ENCODE measurements at places on chromosomes 6 and 20.

DNA sequence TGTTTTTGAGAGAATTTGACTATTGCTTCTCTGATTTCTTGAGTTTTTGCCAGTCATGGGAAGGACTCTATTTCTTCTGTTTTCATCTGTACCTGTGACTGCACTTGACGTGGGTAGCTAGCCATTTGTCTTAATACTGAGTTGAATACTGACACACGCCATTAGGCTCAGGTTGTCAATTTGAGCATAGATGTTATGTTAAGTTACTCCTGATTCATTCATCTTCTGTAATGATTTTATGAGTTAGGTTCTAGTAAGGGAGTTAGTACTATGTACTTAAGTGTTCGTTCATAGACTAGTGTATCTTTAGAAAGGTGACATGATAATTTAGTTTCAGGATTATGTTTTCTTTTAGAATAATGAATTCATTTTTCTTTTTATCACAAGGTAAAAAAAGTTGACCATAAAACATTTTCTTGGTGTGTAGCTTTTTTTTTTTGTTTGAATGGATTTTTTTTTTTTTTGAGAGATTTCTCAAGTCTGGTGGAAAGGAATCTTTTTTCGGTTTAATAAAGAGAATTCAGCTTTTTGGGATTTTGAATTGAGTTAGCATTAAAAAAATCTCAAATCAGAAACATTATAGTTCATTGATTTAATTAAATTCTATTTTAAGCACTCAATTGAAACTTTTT, 1.7 kb downstream of the AFDN start:
- no peak for DNase-seq

- DNase-seq = no peak
Observed at GRCh38 chr6:130934848-130935585, 107.8 kb downstream of the SMLR1 start.

DNA sequence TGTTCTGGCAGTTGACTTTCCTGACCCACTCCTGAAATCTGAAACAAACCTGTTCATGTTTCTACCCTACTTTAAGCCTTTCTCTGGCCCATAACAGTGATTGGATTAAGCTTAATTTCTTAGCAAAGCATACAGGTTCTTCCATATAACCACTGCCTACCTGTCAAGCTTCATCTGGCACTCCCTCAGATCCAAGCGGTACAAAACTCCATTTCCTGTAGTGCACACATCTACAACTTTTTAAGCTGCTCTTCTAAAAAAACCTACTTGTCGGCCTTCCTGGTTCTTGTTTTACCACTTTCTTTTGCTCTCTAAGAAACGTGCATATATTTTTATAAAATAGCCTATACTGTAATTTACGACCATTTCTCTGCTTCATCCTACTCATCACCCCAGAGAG, 916 bp upstream of the PPP1R11 start:
- no peak for DNase-seq

DNA sequence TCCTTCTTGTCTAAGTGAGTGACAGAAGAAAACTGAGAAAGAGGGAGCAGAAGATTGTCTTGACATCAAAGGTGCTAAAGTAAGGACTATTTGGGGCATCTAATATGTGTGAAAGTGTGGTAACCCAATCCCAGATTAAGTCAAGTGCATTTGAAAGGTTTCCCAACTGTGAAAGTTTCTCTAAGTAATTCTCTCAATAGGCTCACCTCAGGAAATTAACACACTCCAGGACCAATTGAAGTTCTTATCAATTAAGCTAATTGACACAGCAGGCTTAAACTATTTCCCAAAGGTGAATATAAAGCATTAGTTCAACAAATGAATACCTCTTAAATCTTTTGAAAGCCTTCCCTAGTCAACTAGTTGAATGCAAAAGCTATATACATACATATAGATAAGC, 212.8 kb upstream of the FUT9 start:
- no peak for DNase-seq

DNA sequence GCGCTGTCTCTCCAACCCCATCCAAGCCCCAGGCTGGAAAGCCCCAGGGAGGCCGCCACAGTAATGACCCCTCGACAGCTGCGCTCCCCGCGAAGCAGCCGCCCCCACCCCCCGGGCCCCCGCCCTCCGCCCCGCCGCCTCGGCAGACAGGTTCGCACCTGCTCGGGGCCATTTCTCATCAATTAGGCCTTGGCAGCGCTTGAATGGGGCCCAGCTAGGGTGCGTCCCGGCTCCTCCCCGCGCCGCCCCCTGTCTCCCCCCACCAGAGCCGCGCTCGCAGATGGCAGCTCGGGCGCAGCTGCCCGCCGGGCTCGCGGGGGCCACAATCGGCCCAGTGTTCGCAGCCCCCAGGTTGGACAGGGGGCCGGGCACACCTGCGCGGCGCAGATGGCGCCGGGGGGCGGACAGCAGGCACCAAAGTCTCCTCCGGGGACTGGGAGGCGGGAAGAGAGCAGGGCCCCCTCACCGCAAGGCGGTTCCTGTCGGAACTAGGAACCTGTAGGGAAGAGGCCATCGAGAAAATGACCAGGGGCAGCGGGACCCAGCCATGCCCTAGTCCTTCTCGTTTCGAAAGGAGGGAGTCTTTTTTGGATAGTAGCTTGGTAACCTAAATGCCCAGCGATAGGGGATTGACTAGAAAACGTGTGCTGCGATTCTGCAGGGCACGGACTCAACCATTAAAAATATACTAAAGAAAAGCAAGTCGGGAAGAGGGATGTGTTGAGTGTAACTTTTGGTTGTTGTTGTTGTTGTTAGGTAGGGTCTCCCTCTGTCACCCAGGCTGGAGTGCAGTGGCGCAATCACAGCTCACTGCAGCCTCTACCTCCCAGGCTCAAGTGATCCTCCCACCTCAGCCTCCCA, 83.2 kb upstream of the EYA2 start:
- DNase-seq = no peak

DNA sequence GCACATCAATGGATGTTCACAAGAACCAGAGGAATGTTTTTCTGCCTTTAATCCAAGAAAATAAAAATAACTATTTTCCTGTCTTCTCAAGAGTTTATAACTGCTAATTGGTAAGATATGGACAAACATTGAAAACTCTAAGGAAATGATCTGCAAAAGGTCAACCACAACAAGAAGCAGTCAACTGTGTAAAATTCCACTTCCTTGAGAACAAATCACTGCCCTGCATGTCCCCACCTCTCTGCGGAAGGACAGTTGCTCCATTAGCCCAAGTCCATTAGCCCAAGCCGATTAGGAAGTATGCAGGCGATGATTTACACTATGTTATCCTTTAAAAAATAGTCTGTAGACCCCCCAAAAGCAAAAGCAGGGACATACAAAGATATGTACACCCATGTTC, 27.6 kb downstream of the SLC22A23 start:
- no peak for DNase-seq

DNA sequence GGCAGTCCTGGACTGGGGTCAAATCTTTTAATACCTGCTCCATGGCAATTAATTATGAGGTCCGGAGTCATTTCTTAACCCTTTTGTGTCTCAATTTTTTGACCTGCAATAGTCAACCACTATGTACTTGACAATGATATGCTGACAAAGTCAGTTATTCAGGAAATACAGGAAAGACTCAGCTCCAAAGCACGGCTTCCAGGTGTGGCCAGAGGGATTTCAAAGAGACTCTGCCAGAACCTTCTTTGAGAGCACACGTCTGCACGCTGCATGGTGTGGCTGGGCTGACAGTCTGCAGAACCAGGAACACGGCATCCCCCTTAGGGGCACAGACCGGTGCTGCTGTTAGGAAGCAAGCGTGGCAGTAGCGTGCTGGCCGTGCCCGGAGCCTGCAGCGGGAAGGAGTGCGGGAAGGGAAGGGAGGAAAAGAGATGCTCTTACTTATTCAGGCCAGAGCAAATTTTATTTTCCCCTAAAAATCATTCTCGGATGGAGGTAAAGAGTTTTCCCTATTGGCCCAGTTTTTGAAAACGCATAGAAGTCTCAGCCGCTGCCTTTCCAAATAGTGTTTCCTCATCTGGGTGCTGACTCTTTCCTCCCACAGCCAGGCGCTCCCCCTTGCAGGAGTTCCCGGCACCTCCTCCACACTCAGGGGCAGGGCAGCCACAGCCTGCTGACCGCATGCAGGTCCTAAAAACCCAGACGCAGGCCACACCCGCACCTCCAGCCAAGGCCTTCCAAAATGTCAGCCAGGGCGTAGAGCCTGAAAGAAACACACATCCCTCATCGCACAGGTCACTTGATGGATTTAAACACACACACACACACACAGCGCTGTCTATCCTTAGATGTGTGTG, 187.4 kb upstream of the SNX9 start:
- DNase-seq = no peak

DNA sequence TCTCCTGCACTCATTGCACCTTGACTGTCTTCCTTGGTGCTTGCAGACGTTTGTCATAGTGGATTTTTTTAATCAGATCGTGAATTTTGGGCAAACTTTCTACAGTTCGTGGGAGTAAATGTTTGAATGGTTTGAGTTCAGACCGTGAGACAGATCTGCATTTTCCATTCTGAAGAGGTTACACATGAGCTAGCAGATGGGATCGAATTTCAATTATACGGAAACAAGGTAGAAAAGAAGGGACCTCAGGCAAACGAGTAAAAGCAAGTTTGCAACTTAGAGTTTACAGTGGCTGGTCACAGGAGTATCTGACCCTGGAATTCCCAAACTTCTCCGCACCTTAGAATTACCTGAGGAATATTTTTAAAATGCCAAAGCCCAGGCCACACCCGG, 17.2 kb upstream of the NCR2 start:
- DNase-seq = no peak

GRCh38 chr6:74137911-74138310, 441.9 kb downstream of the CD109 start:
- DNase-seq = no peak

DNA sequence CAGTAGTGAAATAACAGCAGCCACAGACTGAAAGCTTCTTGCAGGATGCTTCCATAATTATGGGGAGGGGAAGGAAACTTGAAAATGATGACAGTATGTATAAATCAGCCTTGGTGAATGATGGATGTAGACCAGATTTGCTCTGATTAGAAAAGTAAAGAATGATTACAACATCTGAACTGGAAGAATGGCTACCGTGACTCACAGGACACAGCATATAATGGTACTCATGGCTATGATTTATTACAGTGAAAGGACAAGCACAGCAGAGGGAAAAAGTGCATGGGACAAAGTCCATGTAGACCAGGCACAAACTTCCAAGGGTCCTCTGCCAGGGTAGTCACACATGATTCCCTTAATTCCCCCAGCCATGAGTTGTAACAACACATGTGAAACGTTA, 70.7 kb upstream of the POPDC3 start:
- DNase-seq = no peak

DNA sequence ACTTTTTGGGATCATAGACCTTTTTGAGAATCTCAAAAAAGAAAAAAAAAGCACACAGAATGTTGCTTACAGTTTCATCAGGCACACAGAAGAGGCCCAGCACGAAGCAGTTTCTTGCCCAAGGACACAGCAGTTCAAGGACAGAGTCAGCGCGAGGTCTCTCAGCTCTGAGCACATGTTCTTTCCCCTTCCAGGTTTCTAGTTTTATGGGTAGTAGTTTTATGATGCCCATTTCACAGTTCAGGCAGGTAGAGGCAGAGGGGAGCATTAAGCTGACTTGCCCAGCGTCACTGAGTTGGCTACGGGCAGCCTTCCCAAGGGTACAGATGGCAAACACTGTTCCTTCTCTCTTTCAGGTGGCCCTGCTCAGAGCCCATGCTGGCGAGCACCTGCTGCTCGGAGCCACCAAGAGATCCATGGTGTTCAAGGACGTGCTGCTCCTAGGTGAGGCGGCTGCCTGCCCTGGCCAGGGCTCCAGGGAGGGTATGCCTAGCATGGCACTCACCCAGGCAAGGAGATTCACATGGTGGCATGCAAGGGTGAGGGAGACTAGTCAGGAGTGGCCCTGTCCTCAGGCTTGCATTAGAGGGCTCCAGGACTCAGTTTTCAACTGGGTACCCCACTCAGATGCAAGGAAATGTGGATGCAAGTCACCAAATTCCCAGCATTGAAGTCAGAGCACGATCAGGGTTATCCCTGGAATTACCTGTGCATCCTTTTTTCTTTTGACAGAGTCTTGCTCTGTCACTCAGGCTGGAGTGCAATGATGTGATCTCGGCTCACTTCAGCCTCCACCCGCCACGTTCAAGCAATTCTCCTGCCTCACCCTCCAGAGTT, 57.4 kb upstream of the TTPAL start:
- DNase-seq = no peak

- no peak for DNase-seq
Observed at GRCh38 chr6:75922226-75922625, 150.2 kb downstream of the IMPG1 start.

- DNase-seq = no peak
Observed at GRCh38 chr6:133802861-133803260, 86.1 kb upstream of the TCF21 start.

- no peak for DNase-seq
Observed at GRCh38 chr20:6426287-6426891, 303.6 kb upstream of the FERMT1 start.

GRCh38 chr6:8131265-8131897, 29.0 kb upstream of the EEF1E1 start:
- no peak for DNase-seq

GRCh38 chr20:63351811-63352591, 9.1 kb downstream of the CHRNA4 start:
- DNase-seq = no peak

GRCh38 chr6:146224449-146224848, 195.6 kb downstream of the GRM1 start:
- DNase-seq = no peak

DNA sequence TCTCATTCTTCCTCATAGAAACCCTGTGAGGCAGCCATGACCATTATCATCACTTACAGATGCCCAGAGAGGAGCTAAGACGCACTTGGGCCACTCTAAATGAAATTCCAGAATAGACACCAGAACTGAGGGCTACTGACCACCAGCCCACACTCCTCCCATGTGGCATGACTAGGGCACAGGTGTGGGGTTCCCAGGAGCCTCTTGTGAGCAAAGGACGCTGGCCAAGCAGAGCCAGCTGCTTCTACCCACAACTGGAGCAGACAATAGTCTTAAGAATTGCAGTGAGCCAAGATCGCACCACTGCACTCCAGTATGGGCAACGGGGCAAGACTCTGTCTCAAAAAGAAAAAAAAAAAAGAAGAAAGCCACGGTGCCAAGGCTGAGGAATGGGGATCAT, 10.0 kb downstream of the AHCY start:
- no peak for DNase-seq

DNA sequence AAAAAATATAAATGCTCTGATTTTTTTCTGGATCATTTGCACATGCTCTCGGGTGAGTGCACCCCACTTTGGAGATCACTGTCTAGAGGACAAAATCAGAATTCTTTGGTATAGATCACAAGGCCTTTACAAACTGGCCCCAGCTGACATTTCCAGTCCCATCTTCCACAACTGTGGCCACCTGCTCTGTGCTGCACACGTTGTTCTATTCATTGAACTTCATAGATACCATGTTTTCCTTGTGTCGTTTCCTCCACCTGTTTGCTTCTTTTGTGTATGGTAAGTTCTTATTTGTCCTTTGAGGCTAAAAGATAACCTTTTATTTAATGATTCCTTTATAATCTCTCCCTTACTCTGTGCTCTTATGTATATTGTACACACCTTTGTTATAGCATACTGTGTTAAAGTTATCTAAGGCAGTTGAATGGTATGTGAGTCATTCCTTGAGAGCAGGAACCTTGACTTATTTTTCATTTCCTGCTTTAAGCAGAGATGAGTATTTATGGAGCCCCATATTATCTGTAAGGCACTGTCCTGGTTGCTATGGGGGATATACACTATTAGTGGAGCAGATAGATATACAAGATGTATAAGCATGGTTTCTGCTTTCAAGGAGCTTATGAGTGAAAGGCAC, 12.0 kb upstream of the SLC17A5 start:
- no peak for DNase-seq

Data from activated T-helper 1 cell treated with anti-CD3 and anti-CD28 coated beads, Interleukin-2, amount 50 U/mL, for 16 hours (primary cell).